ENCODE measurements at places on chromosomes 7 and 10.

- peak; percentile 87 for DNase-seq
Observed at GRCh38 chr7:134448356-134449229, 10.3 kb downstream of the AKR1B1 start.

DNA sequence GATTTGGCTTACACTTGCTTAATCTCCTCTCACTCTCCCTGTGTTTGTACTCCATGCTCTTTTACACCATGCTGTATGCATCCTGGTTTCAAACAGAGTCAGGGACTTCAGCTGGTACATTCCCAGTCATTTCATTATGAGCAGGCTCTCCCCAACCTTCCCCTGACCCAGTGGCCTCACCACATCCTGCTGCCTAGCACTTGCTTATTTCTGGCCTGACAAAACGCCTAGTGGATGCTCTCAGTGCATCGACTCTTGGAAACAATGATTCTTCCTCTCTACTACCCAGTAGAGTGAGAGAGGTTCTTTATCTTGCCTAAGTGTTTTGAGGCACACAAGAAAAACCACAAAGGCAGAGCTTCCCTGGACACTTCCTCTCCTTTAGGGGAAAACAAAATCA is 63.4 kb downstream of the CAV1 start:
- DNase-seq: no peak

- no peak for DNase-seq
Observed at GRCh38 chr10:58054881-58055280, 212.8 kb downstream of the IPMK start.

DNA sequence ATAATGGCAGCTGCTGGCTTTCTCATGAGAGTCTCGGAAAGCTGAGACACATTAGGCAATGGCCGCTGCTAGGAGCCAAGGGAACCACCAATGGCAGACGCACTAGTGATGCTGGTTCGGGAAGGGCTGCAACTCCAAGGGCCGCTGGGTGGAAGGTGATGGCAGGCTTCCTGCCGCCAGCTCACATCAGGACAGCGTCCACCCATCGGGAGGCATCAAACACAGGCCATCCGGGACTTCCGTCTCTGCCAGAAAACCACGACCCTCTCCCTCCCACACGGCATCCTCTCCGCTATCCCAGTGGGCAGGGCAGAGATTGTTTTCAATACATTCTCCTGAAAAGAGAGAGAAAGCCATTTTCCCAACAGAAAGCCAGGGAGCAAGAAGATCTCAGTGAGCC is 27.5 kb upstream of the EGFR start:
- no peak for DNase-seq

- DNase-seq: no peak
Observed at GRCh38 chr10:124385627-124386185, 33.0 kb downstream of the OAT start.

- DNase-seq: no peak
Observed at GRCh38 chr10:36515319-36515718, 610.1 kb upstream of the ANKRD30A start.

- DNase-seq: peak; percentile 58
Observed at GRCh38 chr7:123682690-123683089, 27.0 kb downstream of the LMOD2 start.

GRCh38 chr7:132102391-132102790 is 473.9 kb downstream of the PLXNA4 start:
- no peak for DNase-seq

GRCh38 chr7:157622000-157622399 is 285.2 kb downstream of the DNAJB6 start:
- DNase-seq: no peak

GRCh38 chr10:60729106-60729505 is 49.2 kb upstream of the CDK1 start:
- DNase-seq: no peak

GRCh38 chr7:121328508-121329190 is at the start of gene WNT16:
WNT16 (plus strand) TSS chr7:121329000; CDS start chr7:121329293, 293 bp downstream.
- DNase-seq: no peak

GRCh38 chr10:75568450-75569130 is 137.2 kb downstream of the LRMDA start:
- DNase-seq: no peak

DNA sequence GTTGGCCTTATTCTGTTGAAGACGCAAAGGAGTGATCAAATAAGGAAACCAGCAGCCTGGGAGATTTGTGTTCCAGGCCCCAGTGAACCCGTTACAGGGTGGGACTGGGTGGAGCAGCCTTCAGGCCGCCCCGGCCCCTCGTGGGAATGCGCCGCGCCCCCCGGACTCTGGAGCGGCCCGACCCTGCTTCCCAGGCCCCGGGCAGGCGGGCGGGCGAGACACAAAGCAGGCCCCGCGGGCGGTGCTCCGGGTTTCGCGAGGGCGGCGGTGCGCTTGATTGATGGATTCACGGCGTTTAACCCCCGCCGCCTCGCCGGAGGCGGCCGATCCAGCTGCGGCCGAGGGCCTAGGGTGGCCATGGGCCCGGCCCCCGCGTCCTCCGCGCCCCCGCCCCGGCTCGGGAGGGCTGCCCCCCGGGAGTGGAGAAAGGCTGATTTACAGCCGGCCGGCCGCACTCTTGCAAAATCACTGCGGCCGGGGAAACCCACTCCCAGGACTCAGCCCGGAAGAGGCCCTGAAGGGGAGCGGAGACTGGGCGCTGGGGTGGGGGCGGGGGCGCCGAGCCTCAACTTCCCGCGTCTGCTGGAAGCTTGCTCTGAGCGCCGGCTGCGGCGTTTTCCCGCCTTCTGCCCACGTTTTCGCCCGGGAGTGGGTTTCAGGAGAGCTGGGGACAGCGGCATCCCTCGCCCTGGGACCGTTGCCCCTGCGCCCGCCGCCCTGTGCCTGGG is 299.6 kb upstream of the NFE2L3 start:
- DNase-seq: peak; percentile 46

DNA sequence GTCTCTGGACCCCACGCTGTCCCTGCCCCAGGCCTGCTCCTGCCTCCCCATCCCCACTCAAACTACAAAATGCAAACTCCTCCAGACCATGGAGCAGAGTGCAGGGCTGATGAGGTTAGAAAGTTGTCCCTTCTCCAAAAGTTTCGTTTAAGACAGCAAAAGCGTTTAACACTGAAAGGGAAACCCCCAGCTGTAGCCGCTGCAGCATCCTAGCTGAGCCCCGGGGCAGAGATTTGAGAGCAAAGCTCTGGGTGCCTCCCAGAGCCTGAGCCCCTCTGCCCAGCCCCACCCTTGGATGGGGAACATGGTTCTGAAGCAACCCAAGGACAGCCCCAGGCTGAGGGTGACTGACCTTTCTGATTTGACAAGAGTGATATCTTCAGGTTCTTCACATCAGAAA is 52.8 kb upstream of the ENO4 start:
- DNase-seq: no peak

- DNase-seq: no peak
Observed at GRCh38 chr7:22949944-22950343, 64.0 kb downstream of the HYCC1 start.

- DNase-seq: no peak
Observed at GRCh38 chr7:112416127-112416526, 34.1 kb upstream of the IFRD1 start.

DNA sequence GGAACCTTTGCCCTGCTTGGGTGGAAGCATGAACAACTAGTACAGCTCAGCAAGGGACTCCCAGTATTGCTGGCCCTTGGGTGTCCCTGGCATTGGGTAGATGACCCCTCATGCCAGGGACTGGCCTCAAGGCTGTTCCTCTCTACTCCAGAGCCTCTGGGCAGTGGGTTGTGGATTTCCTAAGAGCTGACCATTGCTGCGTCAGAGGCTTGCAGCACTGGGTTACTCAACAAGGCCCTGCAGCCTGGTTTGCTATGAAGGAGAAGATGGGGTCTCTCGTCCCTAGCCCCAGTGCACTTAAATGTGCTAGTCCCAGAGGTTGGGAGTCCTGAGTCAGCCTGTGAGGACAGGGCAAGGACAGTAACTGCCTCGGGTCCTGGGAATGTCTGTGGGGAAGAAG is 2.5 kb downstream of the VSIR start:
- no peak for DNase-seq

DNA sequence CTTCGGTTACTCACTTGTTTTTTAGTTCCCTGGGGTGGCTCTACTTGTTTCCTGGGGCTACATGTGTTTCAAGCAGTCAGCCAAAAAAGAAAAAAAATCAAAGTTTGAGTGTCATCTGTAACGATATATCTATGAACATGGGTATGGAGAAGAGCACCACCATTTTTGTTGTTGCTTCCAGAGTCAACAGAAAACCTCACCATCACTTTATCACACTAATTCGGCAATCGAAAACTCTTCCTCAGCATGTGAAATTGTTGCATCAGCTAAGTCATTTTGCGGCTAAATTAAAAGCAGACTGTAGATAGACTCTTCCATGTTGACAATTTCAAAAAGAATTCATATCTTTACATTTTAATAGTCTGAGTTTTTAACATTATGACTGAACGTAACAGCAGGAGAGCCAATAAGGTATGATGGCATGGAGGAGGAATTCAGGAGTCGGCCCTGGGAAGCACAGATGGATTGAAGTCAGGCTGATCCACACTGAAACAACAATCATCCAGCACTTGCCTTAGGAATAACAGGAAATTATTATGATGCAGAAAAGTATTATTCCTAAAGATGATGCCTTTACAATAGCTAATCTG is 455.7 kb upstream of the KLF6 start:
- no peak for DNase-seq

DNA sequence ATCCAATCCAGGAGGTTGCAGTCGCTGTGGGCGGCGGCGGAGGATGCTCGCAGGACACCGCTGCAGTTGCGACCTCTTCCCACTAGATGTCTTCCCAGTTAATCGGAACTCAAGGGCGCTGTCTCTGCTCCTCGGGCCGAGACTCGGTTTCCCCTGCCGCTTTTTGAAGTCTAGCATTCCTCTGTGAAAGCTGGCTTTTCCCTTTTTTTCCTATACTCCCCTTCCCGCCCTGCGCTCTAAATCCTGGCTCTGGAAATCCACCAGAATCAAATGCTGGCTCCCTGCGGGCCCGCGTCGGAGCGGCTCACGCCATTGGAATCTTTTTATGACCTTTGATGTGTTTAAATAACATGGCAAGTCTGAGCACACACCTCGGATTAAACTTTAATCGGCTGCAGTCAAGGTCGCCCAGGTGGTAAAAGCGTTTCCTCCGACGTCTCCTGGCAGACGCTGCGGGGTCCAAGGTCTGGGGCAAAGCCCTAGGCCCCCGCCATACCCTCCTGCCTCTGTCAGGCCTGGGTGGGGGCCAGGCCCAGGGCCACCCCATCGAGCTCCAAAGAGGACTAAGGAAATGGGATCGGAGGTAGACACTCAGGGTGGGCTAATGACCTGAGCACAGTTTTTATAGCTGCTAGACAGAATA is 10.7 kb upstream of the HOXA13 start:
- peak; percentile 95 for DNase-seq

DNA sequence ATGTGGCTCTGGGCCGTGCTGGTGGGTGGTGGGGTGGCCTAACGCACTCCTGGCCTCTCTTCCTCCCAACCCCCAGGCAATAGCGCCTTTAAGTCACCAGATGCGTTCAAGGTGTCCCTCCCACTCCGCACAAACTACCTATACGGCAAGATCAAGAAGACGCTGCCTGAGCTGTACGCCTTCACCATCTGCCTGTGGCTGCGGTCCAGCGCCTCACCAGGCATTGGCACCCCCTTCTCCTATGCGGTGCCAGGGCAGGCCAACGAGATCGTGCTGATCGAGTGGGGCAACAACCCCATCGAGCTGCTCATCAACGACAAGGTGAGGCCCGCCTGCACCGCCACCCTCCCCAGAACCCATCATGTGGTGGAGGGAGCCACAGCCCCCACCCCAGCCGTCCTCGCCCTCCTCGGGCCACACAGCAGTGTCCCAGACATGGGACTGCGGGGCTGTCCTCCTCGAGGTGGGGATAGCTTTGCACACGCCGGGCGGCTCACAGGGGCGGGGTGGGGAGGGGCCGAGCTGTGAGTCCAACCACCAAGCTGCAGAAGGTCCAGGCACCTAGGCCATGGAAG is 7.8 kb downstream of the NPTX2 start:
- DNase-seq: no peak

GRCh38 chr7:106073701-106074100 is 38.4 kb downstream of the SYPL1 start:
- no peak for DNase-seq

DNA sequence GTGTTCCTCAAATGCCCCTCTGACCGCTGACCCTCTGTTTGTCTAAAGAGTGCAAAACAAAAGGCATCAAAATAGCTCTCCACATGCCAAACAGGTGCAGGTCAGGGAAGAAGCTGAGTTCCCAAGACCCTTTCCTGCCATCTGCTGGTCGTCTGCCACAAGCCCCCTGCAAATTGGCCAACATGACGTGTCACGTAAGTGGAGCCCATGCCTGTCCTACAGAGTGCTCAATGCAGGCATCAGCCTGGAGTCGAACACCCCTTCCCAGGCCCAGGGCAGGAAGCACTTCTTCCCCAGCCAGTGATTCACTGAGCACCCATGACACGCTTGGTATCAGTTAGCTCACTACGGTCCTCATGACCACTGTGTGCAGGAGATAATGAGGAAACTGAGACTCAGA is 14.1 kb downstream of the TMEM72 start:
- DNase-seq: no peak

DNA sequence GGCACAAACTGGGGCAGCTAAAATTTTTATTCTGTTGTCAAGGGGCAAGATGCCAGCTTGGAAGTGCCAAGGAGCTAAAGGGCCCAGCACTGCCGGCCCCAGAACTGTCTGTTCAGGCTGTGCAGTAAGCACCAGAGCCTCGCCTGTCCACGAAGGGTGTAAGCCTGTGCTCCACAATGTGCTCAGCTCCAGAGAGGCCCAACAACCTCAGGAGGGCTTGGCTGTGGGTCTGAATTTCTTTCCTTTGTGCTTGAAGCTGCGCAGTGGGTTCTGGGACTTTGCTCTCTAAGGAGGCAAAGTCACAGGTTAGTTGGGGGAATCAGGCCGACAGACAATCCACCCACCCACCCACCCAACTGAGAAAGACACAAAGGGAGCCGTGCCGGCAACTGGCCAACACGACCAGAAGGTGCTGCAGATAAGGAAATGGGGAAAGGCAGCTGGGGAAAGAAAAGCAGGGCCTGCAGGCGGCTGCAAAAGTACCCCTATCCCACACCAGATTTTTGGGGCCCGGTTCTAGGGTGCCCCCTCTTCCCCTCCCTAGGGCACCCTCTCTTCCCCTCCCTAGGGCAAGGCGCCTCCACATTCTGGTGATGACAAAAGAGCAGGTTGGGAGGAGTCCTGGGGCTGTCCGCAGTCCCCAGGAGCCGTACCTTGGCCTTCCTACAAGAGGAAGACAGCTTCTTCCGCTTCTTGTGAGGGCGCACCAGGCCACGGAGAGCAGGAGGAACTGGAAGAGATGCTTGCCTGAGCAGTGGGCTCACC is 7.7 kb downstream of the DDX56 start:
- no peak for DNase-seq

GRCh38 chr7:44112997-44113763 is 9.0 kb downstream of the AEBP1 start:
- DNase-seq: no peak

DNA sequence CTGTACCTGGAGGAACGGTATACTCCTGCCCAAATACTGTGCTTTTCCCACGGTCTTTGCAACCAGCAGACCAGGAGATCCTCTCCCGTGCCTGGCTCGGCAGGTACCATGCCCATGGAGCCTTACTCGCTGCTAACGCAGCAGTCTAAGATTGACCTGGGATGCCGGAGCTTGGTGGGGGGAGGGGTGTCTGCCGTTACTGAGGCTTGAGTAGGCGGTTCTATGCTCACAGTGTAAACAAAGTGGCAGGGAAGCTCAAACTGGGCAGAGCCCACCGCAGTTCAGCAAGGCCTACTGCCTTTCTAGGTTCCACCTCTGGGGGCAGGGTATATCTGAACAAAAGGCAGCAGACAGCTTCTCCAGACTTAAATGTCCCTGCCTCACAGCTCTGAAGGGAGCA is 22.7 kb downstream of the VPS41 start:
- DNase-seq: no peak
